ENCODE measurements at places on chromosomes 3 and 15.

DNA sequence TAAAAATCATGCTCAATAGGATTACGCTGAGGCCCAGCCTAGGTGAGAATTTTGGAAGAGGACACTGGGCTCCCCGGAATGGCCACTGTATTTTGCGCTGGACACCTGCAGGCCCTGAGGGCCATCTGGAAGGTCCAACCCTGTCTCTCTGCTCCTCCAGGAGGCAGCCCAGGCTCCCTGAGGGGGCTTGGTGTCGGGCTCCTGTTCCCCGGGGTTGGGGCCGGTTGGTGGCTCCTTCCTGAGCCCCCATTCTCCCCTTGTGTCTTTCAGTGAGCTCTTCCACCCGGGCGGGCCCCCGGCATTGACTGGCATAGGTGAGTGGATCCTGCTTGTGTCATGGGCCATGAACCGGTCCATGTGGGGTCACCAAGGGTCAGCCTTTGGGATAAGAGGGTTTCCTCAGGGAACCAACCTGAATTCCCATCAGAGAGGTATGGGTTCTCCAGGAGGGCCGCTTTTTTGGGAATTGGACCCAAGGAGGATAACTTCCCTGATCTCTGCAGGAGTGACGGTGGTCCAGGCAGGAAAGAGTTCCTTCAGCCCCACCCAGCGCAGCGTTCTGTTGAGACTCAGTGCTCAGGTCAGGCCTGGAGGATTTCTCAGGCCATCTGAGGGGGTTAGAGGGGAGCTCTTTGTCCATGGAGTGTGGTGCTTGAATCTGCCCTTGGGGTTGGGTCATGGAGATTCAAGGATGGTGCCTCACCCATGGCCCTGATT lies 187.8 kb downstream of the UBE3A start:
- DNase-seq, result no peak

GRCh38 chr3:191259486-191259885 lies 60.4 kb downstream of the OSTN start:
- DNase-seq, result no peak

- DNase-seq, result no peak
Observed at GRCh38 chr3:10456981-10457380, 48.4 kb downstream of the ATP2B2 start.

DNA sequence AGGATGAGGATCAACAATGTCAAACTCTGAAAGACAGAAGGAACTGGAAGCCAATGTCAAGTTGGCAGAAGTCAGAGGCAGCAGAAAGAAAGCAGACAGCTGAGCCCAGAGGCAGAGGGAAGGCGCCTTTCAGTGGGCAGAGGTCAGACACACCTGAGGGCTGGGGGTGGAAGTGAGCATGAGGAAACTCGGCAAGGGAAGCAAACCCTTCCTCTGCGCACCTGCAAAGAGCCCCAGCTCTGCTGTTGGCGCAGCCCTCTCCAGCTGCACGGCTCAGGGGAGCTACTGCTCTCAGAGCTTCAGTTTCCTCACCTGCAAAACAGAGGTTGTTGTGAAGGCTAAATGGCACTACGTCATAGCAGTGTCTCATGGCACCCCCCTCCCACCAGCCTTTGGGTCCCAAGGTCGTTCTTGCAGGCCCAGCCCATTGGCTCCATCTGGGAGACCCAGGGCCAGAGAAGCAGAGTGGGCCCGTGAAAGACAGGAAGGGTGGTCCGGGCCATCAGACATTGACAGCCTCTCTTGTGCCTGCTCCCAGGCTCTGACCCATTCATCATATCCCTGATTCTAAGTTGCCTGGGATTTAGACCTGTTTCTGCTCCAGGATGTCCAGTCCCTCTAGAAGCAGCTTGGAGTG lies 53.3 kb upstream of the SLC6A11 start:
- DNase-seq, result no peak

GRCh38 chr15:66027268-66027805 lies 158.0 kb downstream of the RAB11A start:
- DNase-seq, result no peak

GRCh38 chr3:147651107-147651778 lies 242.1 kb downstream of the ZIC1 start:
- no peak for DNase-seq

DNA sequence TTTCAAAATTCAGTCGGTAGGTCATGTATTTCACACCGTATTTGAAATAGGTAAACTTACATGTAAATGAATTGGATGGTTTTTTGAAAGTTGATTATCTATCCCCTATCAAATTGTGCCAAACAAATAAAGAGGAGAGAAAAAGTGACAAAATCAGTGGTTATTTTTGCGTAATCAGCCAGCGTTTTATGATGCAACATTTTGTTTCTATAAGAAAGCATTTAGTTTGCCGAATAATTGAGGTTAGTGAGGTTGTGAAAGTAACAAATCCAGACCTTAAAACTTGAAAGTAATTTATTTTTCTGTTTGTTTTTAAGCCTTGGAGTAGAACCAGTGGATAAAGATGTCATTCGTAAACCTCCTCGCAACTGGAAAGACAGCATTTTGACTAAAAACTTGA lies 29.3 kb downstream of the ASTE1 start:
- DNase-seq, result no peak

DNA sequence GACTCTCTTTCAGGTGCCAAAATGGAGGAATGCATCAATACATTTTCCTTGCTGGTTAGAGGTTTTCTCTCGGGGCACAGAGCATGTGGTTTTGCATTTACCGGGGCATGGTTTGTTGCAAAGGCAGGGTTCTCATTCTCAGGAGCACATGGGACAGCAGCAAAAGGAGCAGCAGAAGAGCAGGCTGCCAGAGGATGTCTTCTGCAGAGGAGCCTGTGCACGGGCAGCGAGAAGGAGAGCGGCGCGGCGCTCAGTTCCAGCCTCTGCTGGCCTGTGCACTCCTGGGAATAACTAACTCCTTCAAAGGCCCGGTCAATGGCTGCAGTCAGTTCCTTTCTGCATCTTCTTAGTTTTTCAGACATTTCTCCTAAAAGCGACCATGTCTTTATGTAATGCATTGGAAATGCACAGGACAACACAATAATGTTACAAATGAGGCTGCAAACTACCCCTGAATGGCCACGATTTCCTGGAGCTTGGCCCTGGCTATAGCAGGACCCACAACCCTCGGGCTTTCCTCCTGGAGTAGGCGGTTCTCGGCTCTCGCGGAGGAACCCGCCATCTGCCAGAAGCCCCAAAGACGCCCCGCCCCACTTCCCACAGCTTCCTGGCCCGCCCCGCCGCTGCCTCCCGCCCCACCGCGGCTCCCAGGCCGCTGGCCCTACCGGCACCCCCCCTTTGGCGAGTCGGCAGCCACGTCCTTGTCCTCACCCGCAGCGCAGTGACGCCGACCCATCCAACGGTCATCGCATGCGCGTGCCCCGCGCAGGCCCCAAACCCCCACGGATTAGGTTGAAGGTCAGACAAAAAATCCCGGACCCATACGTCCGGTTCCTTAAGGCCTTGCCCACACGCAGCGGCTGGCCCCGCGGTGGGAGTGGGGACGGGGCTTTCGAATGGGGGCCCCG lies at the start of gene C3orf62:
Gene C3orf62, minus strand, starts transcription at position 758 of the 908 bp plus-strand sequence. Its CDS starts 360 bp downstream, at position 398.
- DNase-seq, result peak; percentile 59

DNA sequence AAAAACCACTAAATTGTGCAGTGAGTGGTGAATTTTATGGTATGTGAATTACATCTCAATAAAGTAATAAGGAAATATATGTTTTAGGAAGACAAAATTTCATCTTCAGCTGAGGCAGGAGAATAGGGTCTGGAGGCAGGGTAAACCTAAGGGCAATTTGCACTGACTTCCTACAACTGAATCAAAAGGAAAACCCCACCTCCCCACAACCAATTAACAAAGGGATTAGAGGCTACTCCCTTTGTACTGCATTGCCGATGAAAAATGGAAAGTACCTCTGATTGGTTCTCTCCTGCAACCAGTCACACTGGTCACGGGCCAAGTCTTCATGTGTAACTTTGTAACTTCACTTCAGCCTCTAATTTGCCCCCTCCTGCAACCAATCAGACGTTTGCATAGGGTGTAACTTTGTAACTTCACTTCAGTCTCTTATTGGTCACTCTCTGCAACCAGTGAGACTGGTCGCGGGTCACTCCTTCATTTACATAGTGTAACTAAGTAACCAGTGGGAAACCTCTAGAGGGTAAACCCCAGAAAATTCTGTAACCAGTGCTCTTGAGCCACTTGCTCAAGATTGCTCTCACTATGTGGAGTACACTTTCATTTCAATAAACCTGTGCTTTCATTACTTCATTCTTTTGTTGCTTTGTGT lies 244.5 kb downstream of the CNTN4 start:
- DNase-seq, result no peak

- DNase-seq, result no peak
Observed at GRCh38 chr3:141372656-141373055, 4.4 kb downstream of the ZBTB38 start.

GRCh38 chr15:88912500-88912921 lies 668 bp downstream of the MFGE8 start:
- no peak for DNase-seq

GRCh38 chr3:153349108-153349499 lies 187.1 kb downstream of the RAP2B start:
- DNase-seq, result no peak

DNA sequence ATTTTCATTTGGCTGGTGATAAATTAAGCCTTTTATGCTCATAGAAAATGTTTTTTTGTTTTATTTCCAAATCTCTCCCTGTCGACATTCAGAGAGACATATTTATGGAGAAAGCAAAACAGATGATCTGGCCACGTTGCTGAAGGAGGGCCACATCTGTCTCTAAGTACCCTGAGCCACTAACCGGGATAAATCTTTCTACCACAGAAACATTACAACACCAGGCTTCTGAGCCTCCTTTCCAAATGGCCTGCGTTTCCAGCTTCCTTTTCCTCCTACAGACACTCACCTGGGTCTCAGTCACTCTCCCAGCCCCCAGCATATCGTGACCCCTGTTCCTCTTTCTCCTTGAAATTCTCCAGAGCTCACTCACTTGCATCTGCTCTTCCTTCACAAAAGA lies 161.0 kb downstream of the ARRDC4 start:
- DNase-seq, result no peak

DNA sequence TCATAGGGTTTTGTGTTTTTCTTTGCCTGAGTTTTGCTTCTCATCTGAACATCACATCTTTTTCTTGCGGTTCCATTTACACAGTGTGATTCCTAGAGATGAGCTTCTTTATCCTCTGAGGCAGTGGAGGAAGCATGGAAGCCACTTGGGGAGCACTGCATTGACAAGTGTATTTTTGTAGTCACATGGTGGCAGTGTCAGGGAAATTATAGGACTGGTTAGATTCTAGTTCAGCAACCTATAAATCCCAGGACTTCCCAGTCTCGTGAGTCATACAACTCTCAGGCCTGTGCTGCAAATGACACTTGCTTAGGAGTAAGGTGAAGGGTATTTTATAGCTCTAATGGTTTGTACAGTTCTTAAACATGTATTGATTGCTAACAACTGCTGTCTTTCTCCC lies 58.4 kb downstream of the RBM6 start:
- DNase-seq, result no peak

DNA sequence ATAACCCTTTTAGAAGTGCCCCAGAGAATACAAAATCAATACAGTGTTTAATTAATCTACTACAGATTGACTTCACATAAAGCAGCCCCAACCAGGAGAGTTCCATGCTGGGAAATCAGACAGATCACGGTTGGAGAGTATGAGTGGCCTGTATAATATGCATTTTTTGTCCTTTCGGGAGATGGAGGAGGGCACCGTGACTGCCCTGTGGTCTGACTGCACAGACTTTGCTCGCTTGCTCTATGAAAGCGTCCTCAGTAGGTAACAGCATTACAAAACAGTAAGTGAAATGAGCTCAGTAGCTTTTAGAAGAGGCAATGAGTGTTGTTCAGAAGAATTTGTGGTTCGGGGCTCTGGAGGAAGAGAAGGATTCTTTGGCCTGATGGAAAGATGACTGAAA lies 34.2 kb upstream of the SKIL start:
- DNase-seq, result no peak

- DNase-seq, result no peak
Observed at GRCh38 chr3:99640214-99640851, 1.9 kb downstream of the COL8A1 start.

GRCh38 chr3:179958759-179959158 lies 78.0 kb downstream of the PEX5L start:
- DNase-seq, result no peak

DNA sequence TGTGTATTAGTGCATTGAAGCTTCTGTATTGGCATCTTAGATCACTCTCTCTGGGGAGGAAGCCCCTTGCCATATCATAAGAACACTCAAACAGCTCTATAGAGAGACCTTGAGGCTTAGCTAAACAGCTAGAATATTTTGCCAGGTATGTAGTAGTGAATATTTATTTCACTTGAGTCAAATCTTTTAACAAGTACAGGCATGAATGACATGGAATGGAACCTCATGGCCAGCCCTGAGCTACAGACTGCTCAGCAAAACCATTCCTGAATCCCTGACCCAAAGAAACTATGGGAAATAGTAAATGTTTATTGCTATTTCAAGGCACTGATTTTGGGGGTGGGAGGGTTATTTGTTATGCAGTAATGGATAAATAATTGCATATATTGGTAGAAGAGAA lies 604.8 kb downstream of the MECOM start:
- DNase-seq, result no peak

- no peak for DNase-seq
Observed at GRCh38 chr15:41499109-41499851, 5.6 kb downstream of the ITPKA start.

GRCh38 chr3:28726840-28727239 lies 378.2 kb upstream of the AZI2 start:
- no peak for DNase-seq

DNA sequence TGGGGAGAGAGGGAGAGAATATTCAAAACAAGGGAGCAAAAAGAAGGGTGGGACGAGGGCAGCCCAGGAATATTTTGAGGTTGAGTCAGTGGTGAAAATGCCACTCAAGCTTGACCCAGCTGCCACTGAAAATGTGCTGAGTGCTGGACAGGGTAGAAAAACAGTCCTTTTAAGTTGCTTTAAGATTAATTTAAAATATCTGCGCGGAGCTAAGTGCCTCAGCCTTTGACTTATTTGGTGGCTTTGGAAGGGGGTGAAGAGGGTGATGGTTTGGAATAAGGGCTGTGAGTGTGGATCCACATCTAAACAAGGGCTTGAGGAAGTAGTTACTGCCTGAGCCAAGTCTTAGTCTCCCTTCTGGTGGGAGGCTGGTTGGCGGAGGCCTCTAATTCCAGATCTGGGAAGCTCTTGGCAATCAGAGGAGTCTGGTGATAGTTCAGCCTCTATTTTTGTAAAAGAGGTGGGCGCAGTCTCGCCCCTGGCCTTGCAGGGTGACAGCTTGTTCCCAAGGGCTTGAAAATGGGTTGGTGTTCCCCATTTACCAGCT lies 280.8 kb upstream of the ROPN1 start:
- no peak for DNase-seq

DNA sequence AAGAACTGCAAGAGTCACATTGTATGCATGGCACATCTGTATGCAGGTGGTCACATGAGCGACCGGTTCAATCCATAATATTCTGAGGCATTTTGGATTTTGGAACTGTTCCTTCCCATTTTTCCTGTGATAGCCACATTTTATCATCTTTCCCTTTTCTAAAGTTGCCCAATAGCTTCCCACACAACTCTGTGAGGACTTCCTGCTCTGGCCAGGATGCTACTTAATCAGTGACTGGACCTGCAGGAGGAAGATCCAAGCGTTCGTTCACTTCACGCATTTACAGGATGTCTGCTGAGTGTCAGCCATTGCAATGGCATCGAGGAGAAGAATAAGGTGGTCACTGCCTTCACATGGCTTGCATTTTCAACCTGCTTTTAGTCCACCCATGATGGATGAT lies 9.8 kb downstream of the KLHL6 start:
- DNase-seq, result no peak

- DNase-seq, result no peak
Observed at GRCh38 chr3:38019658-38020341, 9.6 kb downstream of the PLCD1 start.
